CD4-positive, alpha-beta T cell treated with Interleukin-1 beta for 1 hour (primary cell): ENCODE measurements at places on chromosomes 5 and 9.

DNA sequence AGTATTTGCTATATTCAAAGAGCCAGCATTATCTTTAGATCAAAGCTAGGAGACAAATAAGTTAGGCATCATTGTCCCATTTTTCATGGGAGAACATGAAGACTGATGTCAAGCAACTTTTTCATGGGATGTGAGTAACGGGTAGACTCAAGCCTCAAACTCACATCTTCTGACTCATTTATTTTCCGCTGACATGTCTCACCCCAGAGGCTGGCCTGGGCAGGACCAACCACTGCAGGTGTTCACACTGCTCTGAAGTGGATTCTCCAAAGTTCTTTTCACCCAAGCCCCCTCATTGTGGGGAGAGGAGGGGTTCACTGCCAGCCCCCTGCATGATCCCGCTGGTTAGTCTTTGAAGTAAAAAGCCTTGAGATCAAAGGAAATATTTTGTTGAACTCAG lies 34.9 kb upstream of the BASP1 start:
- no peak for DNase-seq

DNA sequence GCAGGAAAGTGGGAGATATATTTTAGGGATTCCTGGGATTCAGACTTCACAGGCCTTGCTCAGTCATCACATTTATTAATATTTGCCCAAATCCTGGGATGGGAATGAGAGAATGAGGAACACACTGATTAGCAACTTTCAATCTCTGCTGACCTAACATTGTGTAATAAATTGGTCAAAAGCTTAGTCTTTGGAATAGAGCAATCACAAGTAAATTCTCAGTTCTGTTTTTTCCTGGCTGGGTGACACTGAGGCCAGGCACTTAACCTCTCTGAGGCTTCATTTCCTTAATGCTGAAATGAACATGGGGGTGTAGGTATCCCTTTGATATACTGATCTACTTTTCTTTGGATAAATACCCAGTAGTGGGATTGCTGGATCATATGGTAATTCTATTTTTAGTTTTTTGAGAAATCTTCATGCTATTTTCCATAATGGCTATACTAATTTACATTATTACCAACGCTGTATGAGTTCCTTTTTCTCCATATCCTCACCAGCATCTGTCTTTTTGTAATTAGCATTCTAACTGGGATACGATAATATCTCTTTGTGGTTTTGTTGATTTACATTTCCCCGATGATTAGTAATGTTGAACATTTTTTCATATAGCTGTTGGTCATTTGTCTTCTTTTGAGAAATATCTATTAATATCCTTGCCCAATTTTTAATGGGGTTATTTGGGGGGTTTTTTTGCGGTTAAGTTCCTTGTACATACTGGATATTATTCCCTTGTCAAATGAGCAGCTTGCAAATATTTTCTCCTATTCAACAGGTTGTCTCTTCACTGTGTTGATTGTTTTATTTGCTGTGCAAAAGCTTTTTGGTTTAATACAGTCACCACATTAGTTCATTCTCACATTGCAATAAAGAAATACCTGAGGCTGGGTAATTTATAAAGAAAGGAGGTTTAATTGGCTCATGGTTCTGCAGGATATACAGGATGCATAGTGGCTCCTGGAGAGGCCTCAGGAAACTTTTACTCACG lies 36.8 kb upstream of the NIPBL start:
- no peak for DNase-seq

DNA sequence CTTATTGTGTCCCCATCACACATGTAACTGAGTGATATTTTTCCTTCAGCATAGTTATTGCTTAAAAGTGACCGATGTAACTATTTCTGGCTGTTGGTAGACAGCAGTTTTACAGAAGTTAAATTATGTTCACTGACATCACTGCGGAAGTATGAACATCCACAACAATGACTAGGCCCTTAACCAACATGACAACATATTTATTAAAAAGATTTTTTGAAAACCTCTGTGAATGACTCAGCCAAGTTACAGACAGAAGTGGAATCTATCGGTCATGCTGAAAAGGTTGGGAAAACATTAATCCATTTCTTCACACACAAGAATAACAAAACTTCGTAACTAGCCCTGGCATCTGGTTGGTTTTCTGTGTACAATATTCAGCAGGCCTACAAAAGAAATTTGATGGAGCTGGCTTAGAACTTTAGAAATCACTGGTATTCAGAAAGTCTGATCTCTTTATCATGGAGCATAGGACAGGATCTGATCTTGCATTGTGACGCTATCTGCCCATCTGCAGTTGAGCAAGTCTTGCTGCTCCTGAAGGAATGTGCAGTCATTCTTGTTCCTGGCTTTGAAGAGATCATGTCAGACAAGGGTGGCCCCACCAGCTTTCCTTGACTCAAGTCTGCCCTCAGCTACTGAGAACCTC lies 6.5 kb downstream of the GLIS3 start:
- DNase-seq = no peak

GRCh38 chr5:40685193-40685592 lies 5.5 kb downstream of the PTGER4 start:
- no peak for DNase-seq

DNA sequence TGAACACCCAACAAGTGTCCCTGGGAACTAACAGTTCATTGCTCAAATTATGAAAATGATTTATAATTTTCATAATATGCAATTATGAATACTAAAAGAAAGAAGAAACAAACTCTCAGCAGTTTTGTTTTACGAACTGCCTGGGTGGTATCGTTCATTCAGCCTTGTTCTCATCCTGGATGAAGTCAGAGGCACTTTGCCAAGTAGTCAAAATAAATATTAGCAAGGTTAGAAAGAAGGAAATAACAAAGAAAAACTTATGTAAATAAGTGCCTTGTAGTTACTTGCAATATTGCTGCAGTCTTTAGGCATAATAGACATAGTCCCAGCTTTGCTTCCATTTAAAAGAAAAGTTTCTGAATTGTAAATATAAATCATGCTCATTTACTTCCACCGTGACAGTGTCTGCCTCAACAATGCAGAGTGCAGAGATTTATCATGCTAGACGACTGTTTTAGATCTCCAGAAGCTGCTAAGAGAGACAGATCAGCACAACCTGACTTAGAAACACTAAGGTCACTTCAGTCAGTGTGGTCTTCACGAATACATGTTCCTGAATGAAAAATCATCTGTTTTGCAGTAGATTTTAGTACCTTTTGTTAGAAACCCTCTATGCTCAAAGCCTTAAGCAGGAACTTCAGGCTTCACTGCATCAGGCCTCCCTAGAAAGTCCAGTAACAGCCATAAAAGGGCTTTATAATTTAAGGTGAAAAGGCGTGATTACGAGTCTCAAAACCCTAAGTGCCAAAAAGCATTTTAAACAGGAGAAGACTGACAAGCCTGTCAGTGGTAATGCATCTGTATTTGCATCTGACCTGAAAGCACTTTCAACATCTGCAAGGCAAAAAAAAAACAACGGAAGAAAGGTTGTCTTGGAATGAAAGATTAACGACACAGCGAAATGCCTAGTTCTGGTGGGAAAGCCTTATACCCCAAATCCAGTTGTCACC lies 92.1 kb downstream of the TMEM167A start:
- DNase-seq = no peak

GRCh38 chr9:136522314-136523237 lies 23.3 kb downstream of the NOTCH1 start:
- DNase-seq = no peak

GRCh38 chr5:147234825-147235635 lies at the start of gene STK32A:
TSS of gene STK32A (plus strand) at chr5:147235026. CDS start at chr5:147239635, 4,609 bp downstream.
- no peak for DNase-seq

GRCh38 chr9:77827104-77827784 lies 179.1 kb upstream of the GNA14 start:
- DNase-seq = no peak

GRCh38 chr9:89801341-89801740 lies 196.5 kb downstream of the GADD45G start:
- no peak for DNase-seq

DNA sequence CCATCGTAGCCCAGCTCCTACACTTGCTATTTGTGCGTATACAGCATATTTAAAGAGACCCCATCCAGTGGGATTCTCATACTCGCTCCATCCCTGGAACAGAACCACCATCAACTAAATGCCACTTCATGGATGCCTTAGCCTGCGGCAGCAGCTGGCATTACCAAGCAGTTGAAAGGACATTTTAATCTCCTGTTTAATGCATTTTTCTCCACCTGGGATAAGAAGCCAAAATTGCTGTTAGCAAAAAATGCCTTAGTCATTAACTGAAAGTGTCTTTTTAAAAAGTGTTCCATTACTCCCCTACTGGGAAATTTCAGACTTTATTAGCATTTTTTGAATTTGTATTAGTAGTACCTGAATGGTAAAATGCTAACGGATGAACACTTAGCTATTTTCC lies 662.6 kb upstream of the MEF2C start:
- DNase-seq = no peak
